ENCODE measurements at places on chromosomes 5 and 9.

GRCh38 chr5:13227513-13227912 lies 717.0 kb downstream of the DNAH5 start:
- DNase-seq, result no peak

DNA sequence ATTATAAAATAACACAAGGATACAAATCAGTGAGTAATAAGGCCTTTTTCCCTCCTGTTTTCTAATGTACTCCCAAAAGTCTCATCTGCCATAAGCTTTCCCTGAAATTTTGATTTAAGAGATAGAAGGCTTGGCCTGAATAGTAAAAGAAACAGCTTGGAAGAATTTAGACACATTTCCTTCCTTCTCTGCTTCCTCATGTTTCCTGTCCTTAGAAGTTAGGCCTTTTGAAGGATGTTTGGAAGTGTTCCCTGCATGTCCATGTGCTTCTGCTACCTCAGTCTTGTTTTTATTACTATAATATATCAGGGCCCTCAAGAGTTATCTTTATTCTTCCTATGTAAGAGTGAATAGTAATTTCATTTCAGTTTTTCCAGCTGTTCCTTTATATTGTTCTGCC lies 242.7 kb downstream of the DEPDC1B start:
- no peak for DNase-seq

DNA sequence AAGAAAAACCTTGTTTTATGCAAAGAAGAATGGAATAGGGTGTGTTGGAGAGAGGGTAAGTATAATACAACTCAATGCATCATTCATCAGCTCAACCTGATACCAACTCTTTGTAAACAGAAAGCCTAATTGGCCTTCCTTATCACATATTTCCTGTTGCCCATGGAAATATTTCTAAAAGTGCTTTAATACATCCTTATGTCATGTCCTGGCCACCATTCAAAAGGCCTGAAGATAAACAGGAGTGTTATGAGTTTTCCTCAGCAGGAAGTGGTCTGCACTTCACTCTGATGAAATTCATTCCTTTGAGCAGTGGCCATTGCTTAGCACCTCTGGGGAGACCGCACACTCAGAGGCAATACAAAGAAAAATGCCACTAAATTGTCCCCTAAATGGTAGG lies 511.2 kb downstream of the SEMA5A start:
- DNase-seq, result no peak

DNA sequence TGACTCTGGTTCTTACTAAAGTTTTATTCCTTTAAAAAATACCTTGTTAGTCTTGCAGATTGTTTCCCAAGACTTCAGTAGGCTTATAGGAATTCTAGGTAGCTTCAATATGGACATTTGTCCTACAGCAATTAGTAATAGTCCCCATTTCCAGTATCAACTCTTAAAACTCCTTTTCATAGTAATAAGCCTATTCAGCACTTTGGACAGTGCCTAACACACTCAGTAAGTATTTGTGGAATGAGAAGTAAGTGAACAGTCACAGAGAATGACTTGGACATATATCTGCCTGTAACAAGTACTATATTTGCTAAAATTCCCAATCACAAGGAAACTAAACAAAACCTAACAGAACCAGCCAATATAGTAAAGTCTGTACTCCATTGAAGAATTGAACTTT lies 1291.8 kb upstream of the DMAC1 start:
- DNase-seq, result no peak

DNA sequence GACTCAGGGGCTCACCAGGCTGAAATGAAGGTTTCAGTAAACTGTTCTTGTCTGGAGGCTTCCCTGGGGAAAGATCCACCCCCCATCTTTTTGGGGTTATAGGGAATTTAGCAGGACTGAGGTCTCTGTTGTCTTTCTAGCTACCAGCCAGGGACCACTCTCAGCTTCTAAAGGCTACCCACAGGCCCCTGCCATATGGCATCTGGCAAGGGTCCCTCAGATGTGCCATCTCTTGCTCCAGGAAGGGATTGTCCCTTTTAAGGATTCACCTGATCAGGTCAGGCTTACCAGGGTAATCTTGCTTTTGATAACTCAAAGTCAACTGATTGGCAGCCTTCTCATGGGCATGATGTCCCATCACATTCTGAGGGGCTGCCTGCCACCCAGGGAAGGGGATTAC lies 65.0 kb downstream of the NSUN2 start:
- DNase-seq, result no peak

GRCh38 chr9:431701-432100 lies 217.0 kb downstream of the DOCK8 start:
- no peak for DNase-seq

DNA sequence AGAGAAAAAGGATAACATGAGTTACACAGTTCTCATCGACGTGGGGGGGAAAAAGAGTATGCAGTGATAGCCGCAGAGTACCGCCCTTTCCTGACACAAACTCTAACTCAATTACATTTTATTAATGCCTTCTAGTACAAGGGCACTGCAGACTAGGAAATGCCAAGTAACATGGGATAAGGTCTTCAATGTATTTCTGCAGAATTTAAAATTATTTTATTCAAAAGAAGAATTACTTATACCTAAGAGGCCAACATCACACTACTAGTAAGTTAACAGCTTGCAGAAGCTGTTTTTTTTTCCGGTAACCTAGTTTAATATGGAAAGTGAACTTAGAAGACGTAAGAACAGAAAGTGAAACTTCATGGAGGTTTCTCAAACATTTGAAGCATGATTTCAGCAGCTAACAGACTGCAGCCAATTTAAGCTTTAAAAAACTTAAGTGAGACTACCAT lies 3.9 kb downstream of the SETX start:
- no peak for DNase-seq

GRCh38 chr5:72434056-72434780 lies 73.0 kb downstream of the ZNF366 start:
- no peak for DNase-seq

DNA sequence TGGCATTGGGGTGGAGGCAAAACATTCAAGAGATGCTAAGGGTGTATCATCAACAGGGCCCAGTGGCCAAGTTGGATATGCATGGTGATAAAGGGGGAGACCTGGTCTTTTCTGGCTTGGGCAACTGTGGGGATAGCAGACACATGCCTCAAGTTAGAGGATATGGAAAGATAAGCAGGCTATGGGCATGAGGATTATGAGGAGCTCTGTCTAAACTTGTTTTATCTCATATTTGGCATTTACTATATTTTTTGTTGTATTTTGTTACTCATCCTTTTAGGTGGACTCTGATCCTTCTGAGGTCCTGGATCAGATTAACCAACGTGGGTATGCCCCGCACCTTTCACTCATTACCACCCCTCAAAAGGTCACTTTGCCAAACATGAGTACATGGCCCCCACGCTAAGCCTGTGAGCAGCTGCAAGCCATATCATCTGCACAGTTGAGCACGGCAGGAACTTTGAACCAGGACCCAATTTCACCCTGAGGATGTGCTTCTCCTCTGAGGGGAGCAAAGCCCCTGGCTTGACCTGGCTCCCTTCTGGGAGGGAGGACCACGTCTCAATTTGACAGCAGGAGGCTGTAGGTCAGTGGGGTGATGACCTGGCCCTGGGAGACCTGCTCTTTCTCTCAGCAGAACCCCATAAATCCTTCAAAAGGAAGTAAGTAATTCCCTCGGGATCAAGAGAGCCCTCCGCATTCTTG lies 71.1 kb upstream of the CD180 start:
- peak; percentile 73 for DNase-seq

DNA sequence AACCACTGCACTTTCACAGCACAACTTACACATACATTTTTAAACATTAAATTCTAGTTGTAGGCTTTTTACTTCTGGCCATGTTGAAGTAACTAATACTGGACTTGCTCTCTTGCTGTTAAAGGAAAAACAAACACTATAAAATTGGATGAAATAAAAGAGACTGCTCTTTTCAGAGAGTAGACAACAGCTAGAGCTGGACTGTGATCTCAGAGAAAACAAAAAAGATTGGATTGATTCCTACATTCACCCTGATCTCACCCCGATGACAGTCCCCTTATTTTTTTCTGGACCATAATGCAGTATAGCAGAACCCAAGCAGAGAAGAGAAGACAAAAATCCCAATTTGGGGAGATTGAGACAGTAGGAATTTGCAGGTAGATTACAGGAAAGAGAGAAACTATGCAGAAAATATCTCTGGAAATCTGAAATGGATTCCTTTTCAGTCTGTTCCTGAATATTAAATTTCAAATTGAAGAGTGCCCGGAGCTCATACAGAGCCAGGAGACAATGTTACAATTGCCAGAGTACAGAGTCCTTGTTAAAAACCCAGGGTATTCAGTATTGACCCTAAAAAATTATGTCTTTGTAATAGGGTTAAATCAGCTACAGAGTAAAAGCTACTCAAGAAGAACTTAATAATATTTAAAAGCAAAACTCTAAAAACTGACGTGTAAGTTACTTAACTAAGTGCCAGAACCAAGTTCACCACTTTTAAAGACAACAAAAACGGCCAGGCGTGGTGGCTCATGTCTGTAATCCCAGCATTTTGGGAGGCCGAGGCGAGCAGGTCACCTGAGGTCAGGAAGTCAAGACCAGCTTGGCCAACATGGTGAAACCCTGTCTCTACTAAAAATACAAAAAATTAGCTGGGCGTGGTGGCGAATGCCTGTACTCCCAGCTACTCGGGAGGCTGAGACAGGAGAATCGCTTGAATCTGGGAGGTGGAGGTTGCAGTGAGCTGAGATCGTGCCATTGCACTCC lies 208.6 kb downstream of the MPDZ start:
- no peak for DNase-seq

- no peak for DNase-seq
Measured at GRCh38 chr5:67475489-67475888, 278.9 kb upstream of the CD180 start.

DNA sequence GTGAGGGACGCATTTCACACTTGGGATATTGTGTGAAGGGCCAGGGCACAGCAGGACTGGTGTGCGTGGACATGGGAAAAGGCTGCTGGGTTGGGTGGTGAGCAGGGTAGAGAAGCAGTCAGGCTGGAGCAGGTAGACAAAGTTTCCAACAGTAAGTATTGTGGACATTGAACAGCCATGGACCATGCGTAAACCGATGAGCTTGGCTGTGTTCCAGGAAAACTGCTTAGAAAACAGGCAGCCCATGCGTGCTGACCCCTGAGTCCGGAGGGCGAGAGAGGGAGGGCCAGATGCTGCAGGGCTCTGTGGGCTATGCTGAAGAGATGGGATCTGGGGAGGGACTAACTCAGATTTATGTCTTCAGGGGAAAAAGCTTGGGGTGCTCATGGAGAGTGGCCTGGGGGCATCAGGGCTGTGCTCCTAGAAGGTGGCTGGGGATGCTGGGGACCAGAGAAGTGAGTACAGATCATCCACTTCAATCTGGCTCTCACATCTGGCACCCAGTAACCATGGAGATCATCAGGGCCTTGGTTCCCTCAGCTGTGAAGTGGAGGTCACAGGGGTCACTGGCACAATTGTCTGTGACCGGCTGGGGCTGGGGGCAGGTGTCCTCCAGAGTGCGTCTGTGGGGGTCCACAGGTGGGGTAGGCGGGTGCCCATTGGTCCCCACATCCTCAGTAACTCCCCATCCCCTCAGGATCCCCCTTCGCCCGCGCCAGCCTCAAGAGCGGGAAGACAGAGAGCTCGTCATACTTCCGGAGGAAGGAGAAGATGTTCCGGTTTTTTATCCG lies 93.3 kb downstream of the CACNA1B start:
- peak; percentile 44 for DNase-seq

- no peak for DNase-seq
Measured at GRCh38 chr5:119879446-119879845, 250.1 kb downstream of the FAM170A start.
